ENCODE measurements at places on chromosomes 1 and 21. TPM values are rescaled to one million over a fixed set of nuclear protein-coding genes. Genes with fewer than 3 reads are reported as not detected.
A peak's percentile ranks its signal among the peaks of the same experiment; 100 is the strongest.

DNA sequence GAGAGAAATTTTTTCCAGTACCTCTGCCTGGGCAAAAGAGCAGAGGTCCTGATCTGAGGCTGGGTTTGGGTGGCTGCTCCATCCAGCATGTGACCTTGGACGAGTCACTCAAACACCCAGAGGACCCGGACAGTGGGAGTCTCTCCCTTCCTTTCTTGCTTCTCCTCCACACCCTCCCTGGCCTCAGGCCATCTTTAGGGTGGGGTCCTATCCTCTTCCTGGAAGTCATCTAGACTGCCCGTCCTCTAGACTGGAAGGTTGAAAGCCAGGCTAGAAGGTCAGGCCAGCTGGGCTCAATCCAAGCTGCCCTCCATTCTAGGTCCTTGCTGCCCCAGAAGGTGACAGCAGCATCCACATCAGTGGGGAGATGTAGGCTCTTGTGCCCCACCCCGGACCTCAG lies 599.5 kb downstream of the MATN1 start:
- no peak for DNase-seq

SH2D1B gene
- total RNA-seq, result not detected

DNA sequence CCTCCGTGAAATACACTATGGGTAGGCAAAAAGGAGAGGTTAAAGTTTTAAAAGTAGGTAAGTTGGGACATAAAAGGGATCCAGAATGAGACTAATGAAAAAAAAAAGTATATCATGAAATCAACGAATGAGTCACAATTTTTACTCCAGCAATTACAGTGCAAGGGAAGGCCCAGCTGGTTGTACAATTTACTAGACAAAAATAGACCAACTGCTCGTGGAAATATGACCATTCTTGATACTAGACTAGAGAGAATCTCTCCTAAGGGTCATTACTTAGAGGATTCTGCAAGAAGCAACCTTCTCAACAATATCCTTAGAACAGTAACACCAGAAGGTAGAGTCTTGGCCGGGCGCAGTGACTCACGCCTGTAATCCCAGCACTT lies 55.1 kb upstream of the EFHD2 start:
- no peak for DNase-seq

ATAD3C gene
- 0.12 TPM for total RNA-seq

OLFML3 gene
- 24.3 TPM for total RNA-seq

HAPLN2 gene
- total RNA-seq, result 0.95 TPM

RGSL1 gene
- total RNA-seq, result not detected

- DNase-seq, result no peak
Observed at GRCh38 chr1:82446236-82446635, 645.5 kb downstream of the ADGRL2 start.

- no peak for DNase-seq
Observed at GRCh38 chr1:54200519-54200997, 591 bp downstream of the MRPL37 start.

GRCh38 chr21:45891388-45892155 lies 90.0 kb upstream of the COL6A1 start:
- DNase-seq, result peak; percentile 13

ARHGEF16 gene
- total RNA-seq, result 0.47 TPM

OR2G6 gene
- not detected for total RNA-seq

GRCh38 chr1:34904236-34905097 lies 25.0 kb downstream of the DLGAP3 start:
- DNase-seq, result no peak

ZNF593OS gene
- total RNA-seq, result not detected

GRCh38 chr1:8473121-8473875 lies 155.4 kb downstream of the SLC45A1 start:
- DNase-seq, result no peak

FCRL5 gene
- not detected for total RNA-seq

- DNase-seq, result no peak
Observed at GRCh38 chr1:82073071-82073470, 272.3 kb downstream of the ADGRL2 start.

IKBKE gene
- 0.70 TPM for total RNA-seq

- DNase-seq, result no peak
Observed at GRCh38 chr1:208731981-208732821, 488.0 kb upstream of the PLXNA2 start.

- no peak for DNase-seq
Observed at GRCh38 chr1:217079584-217079983, 356.4 kb upstream of the ESRRG start.

DNA sequence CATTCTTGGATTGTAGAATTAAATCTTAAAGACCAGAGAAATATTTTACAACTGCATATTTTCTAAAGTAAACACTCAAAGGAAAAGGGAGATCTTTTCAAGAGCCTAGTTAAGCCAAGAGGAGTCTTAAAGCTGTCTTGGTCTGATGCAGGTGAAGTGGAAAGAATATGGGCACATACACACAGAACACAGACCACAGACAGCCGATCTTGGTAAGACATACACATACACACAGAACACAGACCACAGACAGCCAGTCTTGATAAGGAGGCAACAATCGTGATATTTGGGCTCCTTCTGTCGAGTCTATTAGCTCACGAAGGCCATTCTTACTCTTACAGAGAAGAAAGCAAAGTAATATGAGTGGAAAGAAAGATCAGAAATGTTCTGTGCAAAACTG lies 1153.9 kb upstream of the TMPRSS15 start:
- DNase-seq, result no peak

GRCh38 chr1:93679546-93679945 lies 2.1 kb downstream of the BCAR3 start:
- DNase-seq, result no peak

GRCh38 chr21:36166705-36167104 lies 10.1 kb downstream of the DOP1B start:
- DNase-seq, result no peak

PM20D1 gene
- total RNA-seq, result 0.51 TPM

DNA sequence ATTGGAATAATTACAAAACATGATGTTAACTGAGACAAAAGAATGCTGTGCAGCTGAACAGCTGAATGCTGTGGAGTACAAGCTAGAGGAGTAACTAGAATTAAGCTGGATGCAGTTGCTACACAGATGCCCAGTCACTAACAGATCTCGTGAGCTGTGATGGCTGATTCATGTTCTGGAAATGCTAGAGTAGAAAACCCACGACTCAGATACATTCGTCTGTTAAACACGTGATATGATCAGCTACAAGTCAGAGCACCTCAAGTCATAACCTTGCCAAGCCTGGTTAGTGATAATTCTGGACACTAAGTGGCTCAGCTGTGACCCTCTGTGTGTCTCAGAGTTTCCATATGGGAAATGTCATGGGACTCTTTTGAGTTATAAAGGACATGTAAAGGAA lies 89.7 kb upstream of the ESRRG start:
- no peak for DNase-seq

DNA sequence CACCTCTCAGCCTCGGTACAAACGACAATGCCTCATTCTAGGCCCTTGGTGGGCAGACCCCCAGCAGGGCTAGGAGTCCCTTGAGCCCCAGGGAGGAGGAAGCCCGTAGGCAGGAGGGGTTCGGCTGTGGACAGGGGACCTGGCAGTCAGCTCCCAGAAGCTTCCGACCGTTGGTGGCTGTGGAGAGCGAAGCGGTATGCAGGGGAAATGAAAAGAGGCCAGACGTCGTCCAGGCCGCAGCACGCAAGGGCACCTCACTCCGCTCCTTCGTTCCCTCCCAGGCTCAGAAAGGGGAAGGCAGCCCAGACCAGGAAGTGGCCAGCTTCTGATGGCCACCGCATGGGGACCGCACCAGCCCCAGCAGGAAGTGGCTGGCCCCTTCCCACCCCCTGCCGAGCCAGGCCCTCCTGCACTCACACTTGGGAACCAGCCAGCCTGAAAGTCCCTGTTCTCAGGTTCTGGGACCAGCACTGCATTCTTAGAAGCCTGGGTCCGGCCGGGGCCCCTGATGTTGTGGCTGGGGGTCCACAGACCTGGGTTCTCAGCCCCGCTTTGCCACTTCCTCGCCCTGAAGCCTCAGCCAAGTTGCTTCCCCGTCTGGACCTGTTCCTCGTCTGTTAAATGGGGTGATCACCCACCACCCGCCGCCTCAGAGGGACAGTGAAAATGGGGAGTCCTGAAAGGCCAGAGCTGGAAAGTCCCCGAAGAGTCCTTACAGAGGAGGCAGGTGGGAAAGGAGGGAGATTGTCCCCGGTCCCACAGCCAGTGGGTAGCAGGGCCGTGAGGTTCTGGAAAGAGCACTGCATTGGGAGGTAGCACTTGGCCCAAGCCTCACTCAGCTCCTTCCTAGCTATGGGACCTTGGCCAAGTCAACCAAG lies 104.0 kb upstream of the RUNX3 start:
- peak; percentile 62 for DNase-seq

DNA sequence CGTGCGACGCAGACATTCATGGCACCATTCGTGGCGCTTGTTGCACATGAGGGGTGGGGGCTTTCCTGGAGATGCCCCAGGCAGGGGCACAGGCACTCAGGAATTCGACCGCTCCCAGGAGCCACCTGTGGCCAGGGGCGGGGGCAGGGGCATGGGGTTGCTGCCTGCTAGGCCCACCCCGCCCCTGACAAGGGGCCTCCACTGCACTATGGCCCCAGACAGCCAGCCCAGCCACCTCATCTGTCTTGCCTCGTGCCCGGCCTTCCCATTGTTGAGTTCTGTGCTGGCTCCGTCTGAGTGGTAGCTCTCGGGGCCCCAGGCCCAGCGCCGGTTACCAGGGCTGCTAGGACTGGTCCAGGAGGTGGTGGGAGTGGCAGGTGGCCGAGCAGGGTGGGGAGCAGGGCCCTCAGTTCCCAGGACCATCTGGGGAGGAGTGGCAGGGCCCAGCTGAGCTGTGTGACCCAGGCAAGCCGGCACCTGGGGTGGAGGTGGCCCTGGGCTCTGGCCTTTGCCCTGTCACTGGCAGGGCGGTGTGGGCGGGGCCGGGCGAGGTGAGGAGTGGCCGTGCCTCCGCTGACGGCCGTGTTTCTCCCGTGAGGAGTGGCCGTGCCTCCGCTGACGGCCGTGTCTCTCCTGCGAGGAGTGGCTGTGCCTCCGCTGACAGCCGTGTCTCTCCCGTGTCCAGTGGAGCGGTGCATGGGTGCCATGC lies 1.9 kb downstream of the PLCH2 start:
- no peak for DNase-seq

CDCA8 gene
- 0.14 TPM for total RNA-seq

DNA sequence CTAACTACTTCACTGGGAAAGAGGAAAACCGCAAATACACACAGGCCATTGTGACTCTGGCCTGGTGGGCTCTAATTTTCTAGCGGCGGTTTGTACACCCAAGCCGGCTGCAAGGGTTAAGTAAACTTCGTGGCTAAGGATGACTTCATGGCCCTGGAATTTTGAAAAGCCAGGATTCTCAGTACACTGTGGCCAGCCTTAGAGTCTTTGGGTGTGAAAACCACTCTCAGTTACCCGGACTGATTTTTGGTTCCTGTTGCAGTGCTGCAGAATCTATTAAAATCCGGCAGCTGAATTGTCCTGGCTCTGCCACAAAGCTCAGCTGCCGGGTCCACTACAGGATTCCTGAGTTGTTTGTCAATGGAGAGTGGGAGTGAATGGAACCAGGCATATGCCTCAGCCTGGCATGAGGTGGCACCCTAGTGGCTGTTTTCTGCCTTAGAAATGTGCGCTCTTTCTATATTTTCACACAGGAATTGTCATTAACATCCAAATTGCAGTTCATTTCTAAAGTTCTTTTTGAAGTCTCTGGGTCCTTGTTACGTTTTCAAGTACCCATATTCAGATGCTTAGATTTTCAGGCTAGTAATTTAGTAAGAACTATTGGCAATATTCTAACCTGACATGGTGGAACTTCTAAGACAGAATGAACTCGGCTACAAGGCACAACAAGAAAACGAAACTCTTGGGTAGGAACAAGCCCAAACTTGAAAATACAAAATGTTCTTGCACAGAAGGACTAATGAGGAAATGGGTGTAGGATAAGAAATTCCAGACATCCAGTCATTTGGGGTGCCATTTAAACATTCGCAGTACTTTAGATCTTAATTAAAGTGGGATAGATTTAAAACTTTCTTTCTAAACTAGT lies 255.9 kb downstream of the NFIA start:
- DNase-seq, result no peak

DNA sequence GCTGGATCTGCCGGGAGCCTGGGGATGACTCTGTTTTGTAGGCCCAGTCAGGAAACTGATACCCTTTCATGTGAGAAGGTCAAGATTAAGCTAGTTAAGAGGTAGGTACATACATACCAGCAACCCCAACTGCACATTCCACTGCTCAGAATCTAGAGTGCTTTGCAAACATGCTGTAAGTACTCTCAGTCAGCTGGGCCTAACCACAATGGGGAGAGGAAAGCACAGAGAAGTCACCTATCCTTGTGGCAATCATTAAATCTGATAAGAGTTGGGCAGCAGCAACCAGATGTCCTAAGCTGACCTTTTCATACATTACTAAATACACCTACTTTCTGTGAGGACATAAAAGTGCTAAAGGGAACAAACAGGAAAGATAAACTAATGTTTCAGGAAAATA lies 2.5 kb downstream of the ETV3 start:
- DNase-seq, result no peak

RIT1 gene
- total RNA-seq, result 15.1 TPM

GRCh38 chr1:184036517-184036949 lies 995 bp downstream of the COLGALT2 start:
- DNase-seq, result peak; percentile 71

RHEX gene
- not detected for total RNA-seq

DNA sequence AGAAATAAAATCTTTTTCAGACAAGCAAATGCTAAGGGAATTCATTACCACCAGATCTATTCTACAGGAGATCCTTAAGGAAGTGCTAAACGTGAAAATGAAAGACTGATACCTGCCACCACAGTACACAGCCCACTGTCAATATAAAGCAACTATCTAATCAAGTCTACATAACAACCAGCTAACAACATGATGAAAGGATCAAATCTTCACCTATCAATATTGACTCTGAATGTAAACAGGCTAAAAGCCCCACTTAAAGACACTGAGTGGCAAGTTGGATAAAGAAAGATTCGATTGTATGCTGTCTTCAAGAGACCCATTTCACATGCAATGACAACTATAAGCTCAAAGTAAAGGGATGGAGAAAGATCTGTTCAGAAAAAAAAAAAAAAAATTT lies 492.4 kb downstream of the COL11A1 start:
- DNase-seq, result no peak

GRCh38 chr21:17859661-17860060 lies 40.5 kb upstream of the C21orf91 start:
- DNase-seq, result no peak

MCOLN3 gene
- not detected for total RNA-seq

MAP1LC3C gene
- total RNA-seq, result not detected

CYP4A22 gene
- not detected for total RNA-seq

DNA sequence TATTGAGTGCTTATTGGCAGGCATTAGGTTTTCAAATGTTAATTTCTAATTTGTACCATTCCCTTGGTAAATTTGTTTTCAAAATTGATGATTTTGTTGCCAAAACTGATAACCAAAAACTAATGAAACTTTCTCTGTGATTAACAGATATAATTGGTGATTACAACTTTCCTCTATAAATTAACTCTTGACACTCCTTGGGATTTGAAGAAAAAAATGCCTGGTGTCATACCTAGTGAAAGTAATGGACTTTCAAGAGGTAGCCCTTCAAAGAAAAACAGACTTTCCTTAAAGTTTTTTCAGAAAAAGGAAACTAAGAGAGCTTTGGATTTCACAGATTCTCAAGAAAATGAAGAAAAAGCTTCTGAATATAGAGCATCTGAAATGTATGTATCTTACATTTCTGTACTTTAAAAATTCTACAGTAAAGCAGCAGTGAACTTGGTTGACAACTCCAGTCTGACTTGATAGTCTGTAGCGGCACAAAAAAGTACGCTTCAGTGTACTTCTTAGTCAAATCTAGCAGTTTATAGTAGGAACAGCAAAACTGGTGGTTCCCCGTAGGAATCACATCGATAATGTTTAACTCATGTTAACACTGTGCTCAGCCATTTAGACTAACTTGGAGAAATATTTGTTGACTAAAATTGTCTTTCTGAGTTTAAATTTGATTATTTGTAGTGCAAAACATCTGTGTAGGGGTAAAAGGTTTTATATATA lies 3.0 kb downstream of the USP1 start:
- DNase-seq, result no peak

Measured in heart left ventricle (tissue), 16 donors.